ENCODE measurements at places on chromosomes 7 and 10.
A peak's percentile ranks its signal among the peaks of the same experiment; 100 is the strongest.

DNA sequence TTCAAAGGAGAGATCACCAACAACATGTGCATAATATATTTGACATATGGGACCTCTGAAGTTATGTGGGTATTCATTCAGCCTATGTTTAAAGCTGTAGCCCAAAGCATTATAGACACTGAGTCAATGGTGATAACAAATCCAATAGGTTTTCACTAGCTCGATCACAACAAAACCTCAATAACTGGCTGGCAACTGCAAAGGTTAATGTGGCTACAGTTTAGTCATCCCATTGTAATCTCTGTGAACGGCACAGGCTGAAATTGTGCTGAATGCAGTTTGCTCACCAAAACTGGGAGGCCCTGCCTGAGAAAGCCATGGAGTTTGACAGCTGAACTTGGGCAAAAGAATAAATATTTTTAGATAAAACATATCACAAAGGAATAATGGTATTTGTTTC, 152.4 kb upstream of the ADO start:
- DNase-seq: no peak

GRCh38 chr7:103729026-103729425, 260.4 kb downstream of the RELN start:
- no peak for DNase-seq

DNA sequence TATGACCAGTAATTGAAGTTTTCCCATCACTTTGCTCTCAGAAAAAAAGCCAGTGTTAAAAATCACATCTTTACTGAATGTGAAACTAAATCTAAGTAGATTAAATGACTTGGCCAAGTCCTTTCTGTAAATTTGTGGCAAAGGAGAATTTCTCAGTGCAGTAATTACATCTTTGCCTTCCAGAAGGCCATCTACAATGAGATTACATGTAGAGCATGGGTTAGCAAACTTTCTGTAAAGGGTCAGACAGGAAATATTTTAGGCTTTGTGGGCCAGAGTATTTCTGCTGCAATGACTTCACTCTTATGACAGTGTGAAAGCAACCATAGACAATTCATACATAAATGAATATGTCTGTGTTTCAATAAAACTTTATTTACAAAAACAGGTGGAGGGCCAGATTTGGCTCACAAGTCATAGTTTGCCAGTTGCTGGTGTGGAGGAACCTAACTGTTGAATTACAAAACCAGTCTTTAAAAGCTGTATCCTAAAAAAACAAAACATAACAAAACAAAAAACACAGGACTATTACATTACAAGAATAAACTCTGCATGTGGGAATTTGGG, 191.0 kb downstream of the TAX1BP1 start:
- no peak for DNase-seq

DNA sequence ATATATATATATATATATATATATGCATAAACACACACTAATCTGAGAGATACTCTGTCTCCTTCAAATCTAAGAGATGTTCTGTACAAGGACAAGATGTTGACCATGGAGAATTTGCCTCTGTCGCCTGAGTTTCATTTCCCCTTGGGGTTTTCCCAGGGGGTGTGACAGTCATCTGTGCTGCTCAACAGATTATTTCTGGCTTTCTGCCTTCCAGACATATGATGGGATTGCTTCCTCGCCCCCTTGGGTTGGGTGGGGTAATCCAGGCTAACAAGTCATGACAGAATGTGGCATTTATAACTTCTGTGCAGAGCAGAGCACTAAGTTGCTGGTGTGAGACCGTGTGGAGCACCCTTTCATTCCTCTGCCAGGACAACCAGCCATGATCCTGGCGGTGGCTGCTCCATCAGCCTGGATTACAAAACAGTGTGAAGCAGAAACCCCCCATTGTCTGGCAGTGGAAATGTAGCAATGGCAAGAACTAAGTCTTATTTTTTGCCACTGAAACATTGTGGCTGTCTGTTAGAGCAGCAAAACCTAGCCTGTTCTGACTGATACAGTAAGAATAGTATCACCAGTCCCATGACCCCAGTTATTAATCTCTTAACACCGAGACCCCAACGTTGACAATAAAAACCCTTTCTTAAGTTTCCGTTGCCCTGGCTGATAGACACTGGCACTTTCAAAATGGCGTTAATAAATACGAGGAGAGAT, 13.7 kb upstream of the USP6NL start:
- no peak for DNase-seq

DNA sequence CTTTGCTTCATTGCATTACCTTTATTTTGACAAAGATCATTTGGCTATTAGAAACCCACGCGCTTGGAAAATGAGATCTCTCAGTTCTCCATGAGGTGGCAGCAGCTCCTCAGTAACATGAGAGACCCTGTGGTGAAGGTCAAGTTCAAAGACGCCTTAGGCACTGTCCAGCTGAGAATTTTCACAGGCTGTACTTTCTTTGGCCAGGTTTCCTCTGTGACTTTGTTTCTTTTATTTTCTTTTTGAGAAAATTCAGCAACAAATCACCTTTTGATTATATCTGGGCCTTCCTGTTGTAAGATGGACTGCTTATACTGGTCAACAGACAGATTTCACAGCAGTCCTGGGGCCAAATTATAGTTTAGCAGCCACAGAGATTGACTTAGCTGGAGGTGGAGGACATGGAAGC, 54.5 kb downstream of the RAB18 start:
- peak; percentile 66 for DNase-seq
